ENCODE measurements at places on chromosomes 11 and 22.
A peak's percentile ranks its signal among the peaks of the same experiment; 100 is the strongest.

DNA sequence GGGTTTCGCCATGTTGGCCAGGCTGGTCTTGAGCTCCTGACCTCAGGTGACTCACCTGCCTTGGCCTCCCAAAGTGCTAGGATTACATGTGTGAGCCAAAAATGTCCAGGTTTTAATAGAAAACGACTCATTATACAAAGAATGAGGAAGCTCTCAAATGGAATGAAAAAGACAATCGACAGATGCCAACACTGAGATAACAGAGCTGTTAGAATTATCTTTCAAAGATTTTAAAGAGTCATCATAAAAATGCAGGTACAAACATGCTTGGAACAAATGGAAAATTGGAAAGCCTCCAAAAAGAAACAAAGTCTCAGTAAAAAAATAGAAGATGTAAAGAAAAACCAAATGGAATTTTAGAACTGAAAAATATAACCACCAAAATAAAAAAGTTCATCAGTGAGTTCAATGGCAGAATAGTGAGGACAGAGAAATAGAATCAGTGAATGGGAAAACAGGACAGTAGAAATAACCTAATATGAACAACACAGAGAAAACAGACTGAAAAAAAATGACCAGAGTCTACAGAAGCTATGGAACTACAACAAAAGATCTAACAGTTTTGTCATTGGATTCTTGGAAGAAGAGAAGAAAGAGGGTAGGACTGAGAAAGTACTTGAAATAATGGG is 10.9 kb downstream of the GAB2 start:
- no peak for DNase-seq

GRCh38 chr22:29116397-29117123 is 43.7 kb downstream of the KREMEN1 start:
- no peak for DNase-seq

GRCh38 chr11:76799066-76799804 is 16.1 kb downstream of the TSKU start:
- DNase-seq: peak; percentile 88

GRCh38 chr11:69342588-69343330 is 48.8 kb downstream of the MYEOV start:
- DNase-seq: peak; percentile 5

DNA sequence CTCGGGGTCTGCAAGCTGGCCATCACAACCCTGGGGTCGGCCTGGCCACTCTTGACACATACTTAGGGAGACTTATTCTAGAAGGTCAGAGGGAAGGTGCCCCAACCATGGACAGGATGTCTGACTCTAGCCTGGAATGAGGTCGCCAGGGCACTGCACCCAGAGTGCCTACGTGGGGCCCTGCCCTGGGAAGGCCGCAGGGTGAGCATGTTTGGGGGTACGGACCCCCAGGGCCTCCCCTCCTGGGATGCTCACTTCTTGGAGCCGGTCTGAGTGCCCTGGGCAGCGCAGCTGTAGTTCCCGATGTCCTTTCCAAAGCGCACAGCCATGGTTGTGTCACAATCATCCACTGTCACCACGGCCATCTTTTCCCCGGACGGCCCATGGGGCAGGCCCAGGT is 75.8 kb downstream of the TRMU start:
- DNase-seq: no peak

DNA sequence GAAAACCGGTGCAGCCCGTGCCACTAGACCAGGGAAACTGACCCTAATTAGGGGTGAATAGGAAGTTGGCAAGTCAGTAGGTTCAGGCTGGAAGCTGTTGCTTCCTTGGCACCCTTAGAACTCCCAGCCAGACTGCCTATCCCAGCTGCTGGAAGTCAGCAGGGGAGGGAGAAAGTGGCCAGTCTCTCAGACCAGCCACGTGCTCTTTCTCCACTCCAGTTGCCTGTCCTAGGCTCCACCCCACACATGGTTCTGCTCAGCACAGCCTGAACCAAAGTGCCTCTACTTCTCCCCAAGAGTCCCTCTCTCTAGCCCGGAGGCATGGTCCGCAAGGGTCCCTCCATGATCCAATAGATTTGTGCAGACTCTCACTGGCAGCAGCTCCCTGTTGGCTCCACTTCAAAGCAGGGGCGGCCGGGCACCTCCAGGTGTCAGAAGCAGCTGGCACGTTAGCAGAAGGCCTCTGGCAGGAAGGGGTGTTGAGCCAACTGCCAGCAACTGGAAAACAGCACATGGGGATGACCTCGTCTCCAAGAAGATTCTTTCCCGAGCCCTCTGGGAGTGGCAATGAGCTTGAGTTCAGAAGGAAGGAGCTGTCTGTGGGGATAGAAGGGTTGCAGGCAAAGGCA is 27.7 kb downstream of the ARFGAP2 start:
- DNase-seq: peak; percentile 31

DNA sequence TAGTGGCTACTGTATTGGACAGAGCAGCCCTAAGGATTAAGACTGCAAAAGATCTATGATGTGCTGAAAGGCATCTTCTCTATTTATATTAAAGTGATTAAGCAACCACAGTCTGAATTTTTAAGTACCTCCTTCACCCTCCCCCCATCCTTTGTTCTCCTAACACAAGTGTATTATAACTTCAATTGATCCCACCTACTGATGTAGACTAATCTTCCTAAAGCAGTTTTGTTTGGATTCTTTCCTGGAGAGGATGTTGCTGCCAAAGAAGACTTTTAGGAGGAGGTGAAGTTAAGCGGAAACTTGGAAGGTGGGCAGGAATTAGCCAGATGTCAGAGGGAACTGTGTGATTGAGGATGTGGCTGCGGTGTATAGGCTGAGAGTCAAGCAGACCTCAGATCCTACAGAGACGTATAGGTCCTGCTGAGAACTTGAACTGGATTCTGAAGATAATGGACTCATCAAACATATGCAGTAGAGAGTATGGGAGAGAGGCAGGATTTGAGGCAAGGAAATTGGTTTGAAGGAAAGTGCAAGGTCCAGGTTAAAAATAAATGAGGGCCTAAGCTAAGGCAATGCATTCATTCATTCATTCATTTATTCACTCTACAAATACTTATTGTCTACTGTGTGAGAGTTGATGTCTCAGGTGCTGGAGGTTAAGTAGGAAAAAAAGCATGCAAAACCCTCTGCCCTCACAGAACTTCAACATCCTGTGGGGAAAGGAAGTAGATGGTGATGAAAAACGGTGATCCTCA is 5.2 kb upstream of the RASSF10 start:
- no peak for DNase-seq

DNA sequence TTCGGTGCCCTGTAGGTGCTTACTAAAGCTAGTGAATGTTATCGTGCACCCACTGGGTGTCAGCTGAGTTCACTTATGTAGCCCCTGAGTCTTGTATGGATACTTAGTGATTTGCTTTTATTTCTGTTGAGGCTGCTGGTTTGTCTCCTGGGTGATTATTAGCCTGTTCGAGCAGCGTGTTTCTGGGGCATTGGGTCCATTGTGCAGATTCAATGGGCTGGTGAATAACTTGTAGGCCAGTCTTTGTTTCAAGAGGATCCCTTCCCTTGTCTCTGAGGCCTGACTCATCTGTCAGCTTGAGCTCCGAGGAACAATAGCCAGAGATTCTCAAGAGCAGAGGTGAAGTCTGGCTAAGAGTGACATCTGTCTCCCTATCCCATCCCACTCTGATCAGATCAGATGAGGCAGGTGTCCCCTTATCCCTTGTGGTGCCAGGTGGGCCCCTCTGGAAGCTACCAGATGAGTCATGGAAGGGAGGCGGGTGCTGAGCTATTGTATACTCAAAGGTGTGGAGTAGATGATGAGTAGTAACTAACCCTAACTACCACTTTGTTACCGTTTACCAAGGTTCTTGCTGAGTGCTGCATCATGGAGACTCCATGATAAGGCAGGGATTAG is 3.7 kb downstream of the MIAT start:
- no peak for DNase-seq

DNA sequence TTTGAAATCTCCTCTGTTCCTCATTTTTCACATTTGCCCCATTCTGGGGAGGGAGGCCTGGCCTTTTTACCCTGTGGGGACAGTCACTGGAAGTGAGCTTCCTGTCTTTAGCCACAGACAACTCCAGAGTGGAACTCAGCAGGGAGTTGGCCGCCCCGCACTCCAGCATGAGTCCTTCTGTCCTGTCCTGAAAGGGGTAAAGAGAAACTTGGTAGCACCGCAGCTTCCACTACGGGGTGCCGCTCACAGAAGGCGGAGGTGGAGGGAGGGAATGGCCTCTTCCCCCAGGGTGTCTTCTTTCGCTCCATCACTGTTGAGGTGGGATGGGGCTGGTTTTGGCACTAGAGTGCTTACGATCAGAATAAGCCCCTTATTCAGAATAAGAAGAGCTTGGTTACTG is 132.2 kb downstream of the ST3GAL4 start:
- DNase-seq: no peak

DNA sequence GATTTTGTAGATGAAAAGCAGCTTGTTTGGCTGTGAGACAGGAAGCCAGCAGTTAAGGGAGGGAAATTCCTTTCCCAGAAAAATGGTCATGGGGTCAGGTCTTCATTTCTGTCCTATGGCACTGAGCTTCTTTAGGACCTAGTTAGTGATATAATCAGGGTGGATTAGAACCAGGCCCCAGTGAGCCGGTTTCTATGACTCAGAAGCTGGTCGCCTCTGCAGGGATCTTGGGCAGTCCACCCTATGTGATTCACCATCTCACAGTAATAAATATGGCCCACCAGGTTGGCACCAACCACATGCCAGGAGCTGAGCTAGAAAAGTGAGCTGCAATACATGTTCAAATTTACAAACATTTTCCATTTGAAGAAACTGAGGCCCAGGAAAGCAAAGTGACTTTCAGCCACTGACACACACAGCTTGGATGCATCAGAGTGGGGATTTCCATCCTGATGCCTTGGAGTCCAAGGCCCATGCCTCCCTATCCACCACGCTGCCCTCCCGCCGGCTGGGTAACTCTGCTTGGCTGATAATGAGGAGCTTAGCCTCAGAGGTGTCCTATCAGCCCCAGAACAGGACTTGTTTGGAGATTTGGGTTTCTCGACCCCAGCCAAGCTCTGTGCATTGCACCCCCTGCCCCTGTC is 42.0 kb downstream of the CD82 start:
- DNase-seq: no peak

- DNase-seq: no peak
These were observed at the start of gene TOMT for GRCh38 chr11:72105888-72106287. TOMT (plus strand) TSS chr11:72105924; CDS start chr11:72105952, 28 bp downstream.

DNA sequence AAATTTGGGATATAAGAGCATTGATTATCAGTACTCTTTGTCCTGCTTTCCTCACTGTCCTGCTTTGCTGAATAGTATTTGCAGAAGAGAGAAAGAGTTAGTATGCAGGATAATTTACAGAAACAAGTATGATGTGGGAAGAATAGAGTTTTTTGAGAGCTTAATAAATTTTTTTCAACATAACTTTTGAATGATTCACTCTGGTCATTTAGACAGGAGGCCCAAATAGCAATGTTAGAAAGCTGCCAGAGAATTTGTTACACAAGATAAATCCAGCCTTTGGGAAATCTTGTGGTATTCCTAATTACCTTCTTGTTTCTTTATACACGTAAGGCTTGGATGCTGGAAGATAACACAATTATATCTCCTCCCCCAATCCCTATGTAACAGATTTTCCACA is 484.6 kb downstream of the CNTN5 start:
- DNase-seq: no peak

DNA sequence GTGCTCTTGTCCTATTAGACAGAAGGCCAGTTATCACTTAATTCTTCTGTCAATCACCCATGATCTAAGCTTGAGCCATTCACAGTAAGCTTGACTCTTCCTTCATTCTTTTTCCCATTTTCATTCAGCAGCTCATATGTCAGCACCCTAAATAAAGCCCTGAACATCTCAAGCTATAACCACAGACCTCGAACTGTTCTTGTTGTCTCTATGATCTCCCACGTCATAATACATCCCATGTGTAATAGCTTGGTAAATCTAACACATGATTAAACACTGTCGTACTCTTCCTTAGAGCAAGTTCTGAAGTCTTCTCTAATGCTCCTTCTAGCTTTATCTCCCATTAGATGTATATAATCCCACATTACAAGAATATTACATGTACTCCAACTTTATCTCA is 14.4 kb downstream of the MUC15 start:
- DNase-seq: no peak

GRCh38 chr22:49728570-49729271 is 99.0 kb downstream of the BRD1 start:
- DNase-seq: no peak

GRCh38 chr11:4071914-4072313 is 22.7 kb upstream of the RRM1 start:
- no peak for DNase-seq

DNA sequence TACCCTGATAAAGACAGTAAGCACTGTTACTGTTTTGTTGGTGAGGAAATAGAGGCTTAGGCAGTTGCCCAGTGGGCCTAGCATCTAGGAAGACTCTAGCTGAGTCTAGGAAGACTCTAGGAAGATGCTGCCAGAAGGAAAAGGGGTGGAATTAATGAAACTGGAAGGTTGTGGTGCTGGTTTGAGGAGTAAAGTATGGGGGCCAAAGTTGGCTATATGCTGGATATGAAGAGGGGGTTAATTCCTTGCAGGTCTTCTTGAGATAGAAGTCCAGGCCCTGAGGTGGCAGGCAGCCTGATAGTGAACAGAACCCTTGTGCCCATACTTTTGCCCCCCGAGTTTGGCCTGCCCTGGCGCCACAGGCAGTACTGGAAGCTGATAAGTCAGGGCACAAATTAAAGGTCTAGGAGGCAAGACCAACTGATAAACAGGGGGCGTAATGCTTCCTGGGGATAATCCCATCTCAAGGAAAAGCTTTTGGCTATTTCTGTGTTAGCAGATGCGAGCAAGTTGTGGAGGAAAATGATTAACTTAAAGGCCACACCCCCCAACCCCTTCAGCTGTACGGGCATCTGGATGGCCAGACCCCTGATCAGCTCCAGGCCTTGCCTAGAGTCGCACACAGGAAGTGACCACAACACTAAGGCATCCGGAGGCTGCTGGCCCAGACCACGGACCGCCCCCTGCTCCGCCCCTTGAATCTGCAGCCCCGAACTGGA is 3.1 kb downstream of the ILK start:
- DNase-seq: peak; percentile 92

GRCh38 chr11:75849894-75850293 is 34.9 kb downstream of the UVRAG start:
- DNase-seq: no peak

- no peak for DNase-seq
These were observed 29.4 kb upstream of the CTSD start for GRCh38 chr11:1793081-1793480.

- DNase-seq: no peak
These were observed 62.1 kb downstream of the TRAF6 start for GRCh38 chr11:36447947-36448346.

DNA sequence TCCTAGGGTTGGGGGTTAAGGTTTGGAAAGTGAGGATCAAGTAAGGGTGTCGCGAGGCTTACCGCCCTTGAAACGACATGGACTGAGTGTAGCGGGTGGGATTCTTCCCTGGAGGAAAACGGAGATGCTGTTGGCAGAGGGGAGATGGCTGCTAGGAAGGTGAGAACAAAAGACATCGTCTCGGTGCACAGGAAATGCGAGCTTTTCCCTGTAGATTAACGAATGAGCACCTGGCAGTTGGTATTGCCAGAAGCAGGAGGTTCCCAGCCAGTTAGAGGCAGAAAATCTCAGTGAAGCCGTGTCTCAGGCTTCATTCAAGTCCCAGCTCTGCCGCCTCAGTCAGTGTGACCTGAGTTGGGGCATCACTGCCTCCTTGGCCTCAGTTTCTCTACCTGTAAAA is 1.4 kb upstream of the LHFPL7 start:
- DNase-seq: no peak

All from colonic mucosa (tissue), 4 donors.